ENCODE measurements at places on chromosomes 6 and 20.

- DNase-seq, result peak; percentile 70
Measured at GRCh38 chr6:133761706-133762105, 127.2 kb upstream of the TCF21 start.

GRCh38 chr6:13469693-13470092 lies 17.7 kb downstream of the GFOD1 start:
- DNase-seq, result no peak

GRCh38 chr6:44135173-44135758 lies 7.9 kb downstream of the TMEM63B start:
- DNase-seq, result no peak

- DNase-seq, result no peak
Measured at GRCh38 chr20:41168281-41169161, 31.2 kb downstream of the PLCG1 start.

- peak; percentile 25 for DNase-seq
Measured at GRCh38 chr6:147947521-147947920, 395.1 kb upstream of the SASH1 start.

DNA sequence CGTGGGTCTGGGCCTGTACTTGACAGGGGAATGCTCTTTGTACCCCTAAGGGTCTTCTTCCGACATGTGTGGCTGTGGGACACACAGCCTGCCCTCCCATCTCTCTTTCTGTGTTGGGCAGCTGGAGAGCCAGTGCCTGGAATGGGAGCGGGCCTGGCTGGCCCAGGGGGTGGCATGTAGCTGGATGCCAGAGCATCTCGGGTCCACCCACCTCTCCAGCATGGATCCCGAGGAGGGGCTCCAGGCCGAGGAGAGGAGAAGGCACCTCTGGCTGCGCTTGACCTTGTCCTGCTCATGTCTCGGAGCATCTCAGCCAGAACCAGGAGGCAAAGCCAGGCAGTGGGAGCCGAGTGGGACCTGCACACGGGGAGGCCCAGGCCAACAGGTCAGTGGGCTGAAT lies 16.0 kb downstream of the CDH4 start:
- no peak for DNase-seq

GRCh38 chr6:45746046-45746445 lies 269.6 kb downstream of the CLIC5 start:
- peak; percentile 44 for DNase-seq

DNA sequence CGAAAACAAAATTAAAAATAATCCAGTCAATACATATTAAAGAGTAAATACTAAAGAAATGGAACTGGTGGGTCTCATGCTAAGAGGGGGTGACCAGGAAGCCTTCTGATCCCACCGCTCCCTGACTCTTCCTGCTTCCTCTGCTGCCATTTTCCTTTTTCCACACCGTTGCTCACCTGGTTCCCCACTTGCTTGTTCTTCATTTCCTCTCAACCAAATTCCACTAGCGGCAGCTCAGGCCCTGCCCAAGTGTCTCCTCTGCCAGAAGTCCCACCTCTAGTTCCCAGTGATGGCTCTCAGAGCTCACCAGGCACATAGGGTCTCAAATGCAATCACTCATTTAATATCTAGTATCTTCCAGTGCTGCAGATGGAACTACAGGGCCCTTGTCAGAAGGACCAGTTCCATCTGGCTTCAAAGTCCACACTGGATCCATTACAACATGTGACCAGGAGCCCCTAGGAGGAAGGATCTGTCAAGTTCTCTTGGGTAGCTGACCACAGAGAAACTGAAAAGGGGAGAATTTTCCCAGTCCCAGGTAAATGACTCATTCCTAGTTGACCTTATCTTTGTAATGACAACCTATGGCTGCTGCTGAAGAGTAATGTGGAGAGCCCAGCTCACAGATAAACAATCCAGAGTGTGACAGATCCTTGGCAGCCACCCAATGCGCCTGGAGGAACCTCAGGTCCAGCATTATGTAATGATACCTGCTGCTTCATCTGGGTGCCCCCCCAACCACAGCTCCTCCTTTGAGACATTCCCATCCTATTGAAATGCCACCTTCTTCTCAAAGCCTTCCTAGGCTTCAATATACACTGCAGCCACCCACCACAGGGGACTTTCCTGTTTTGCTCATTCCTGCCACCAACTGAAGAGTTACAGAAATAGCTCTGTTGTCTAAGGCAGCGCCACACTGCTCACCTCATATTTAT lies 38.2 kb downstream of the ELMO2 start:
- DNase-seq, result no peak

DNA sequence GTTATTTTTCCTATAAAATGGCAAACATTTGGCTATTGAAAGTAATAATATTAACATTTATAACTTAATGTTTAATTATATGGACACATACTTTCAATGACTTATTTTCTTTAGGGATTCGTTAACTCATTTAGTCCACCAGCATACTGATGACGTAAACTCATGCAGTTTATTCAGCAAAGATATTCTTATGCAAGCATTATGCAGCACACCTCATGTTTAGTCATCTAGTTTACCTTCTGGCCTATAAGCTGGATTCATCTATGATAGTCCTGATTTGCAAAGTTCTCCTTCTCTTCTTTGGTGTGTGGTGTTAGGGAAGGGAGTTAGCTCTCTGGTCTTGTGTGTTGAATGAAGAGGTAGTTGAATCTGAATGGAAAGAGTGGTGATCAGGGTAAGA lies 60.0 kb downstream of the OR2J2 start:
- DNase-seq, result no peak

GRCh38 chr6:53899512-53899911 lies 104.7 kb downstream of the LRRC1 start:
- no peak for DNase-seq

GRCh38 chr6:44976677-44977641 lies 351.2 kb upstream of the RUNX2 start:
- DNase-seq, result peak; percentile 27

GRCh38 chr6:134413241-134413643 lies 95.3 kb upstream of the SGK1 start:
- no peak for DNase-seq

DNA sequence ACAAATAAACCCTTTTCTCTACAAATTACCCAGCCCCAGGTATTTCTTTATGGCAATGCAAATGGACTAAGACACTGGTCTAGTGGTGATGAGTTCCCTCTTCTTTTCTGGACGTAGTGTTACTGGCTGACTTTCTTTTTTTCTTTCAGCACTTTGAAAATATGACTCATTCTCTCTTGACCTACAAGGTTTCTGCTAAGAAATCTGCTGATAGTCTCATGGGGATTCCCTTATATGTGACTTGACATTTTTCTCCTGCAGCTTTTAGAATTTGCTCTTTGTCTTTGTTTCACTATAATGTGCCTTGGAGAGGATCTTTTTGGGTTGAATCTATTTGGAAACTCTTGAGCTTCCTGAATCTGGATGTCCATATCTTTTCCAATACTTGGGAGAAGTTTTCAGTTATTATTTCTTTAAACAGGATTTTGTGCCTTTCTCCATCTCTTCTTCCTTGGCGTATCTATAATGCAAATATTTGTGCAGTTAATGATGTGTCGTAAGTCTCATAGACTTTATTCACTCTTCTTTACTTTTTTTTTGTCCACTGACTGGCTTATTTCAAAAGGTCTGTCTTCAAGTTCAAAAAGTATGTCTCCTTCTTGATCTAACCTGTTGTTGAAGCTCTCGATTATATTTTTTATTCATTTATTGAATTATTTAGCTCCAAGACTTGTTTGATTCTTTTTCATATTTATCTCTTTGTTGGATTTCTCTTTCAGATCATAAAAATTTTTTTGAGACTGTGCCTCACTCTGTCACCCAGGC lies 42.2 kb upstream of the TPD52L1 start:
- DNase-seq, result no peak

GRCh38 chr6:129382916-129383315 lies 327.1 kb downstream of the ARHGAP18 start:
- no peak for DNase-seq

GRCh38 chr6:136923954-136924673 lies 2.0 kb downstream of the SLC35D3 start:
- DNase-seq, result no peak

DNA sequence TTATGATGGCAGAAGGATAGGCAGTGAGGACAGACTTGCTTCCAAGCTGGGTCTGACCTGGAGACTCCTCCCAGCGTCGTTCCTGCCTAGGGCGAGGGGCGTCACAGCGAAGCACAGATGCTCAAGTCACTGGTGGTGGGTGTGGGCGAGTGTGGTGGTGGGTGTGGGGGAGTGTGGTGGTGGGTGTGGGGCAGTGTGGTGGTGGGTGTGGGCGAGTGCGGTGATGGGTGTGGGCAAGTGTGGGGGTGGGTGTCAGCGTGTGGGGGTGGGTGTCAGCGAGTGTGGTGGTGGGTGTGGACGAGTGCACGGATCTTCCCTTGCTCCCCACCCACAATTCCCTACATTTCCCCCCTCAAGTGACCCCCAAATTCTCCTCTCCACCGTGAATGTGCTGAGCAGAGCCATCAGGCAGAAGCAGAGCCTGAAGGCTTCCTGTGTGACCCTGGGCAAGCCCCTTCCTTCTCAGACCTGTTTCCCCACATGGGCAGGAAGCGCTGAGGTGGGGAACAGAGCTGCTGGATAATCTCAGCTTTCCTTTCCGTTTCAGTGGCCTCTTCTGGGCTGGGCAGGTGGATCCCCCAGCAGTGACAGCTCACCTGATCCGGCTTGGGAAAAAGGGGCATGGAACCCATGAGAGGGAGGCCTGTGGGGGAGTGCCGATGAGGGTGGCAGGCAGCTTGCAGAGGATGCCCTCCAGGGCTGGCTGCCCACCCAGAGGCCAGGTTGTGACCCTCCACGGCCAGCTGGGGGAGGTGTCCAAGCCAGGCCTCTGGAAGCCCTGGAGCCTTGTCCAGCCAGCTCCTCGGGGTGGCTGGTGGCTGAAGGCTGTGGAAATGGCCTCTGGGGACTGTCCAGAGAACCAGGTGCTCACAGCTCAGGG lies 42.9 kb downstream of the RSPO4 start:
- no peak for DNase-seq

- DNase-seq, result peak; percentile 73
Measured at GRCh38 chr6:7479801-7480266, 61.6 kb upstream of the DSP start.

- peak; percentile 38 for DNase-seq
Measured at GRCh38 chr20:51385646-51386530, 156.6 kb downstream of the NFATC2 start.

DNA sequence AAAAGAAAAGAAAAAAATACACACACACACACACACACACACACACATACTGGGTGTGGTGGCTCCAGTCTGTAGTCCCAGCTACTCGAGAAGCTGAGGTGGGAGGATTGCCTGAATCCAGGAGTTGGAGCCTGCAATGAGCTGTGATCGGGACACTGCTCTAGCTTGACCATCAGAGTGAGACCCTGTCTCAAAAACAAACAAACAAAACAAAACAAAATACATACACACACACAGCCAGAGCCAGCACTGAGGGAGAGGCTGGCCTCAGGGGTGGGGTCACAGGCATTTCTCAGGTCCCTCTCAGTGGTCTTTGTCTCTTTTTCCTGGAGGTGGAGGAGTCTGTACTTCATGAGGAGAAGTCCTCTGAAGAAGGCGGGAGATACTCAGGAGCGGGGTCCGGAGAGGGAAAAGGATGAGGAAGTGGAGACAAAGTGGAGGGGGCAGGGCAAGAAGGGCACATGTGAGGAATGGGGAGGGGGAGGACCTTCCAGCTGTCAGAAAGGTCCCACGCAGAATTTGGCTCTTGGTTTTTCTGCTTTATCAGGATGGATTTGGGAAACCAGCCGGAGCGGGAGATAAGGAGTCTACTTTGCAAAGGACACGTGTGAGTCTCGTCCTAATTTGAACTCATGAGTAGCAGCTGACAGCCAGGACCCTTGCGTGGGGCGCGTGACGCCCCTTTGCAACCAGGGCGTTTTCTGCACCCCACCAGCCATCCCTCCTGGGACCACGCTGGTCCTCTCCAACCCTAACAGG lies 7.7 kb upstream of the MICB start:
- no peak for DNase-seq

- peak; percentile 82 for DNase-seq
Measured at GRCh38 chr6:35727231-35727934, 9.4 kb upstream of the ARMC12 start.

- no peak for DNase-seq
Measured at GRCh38 chr6:65229825-65230224, 477.2 kb downstream of the EYS start.

- peak; percentile 61 for DNase-seq
Measured at GRCh38 chr6:37314487-37315156, 39.2 kb upstream of the RNF8 start.

DNA sequence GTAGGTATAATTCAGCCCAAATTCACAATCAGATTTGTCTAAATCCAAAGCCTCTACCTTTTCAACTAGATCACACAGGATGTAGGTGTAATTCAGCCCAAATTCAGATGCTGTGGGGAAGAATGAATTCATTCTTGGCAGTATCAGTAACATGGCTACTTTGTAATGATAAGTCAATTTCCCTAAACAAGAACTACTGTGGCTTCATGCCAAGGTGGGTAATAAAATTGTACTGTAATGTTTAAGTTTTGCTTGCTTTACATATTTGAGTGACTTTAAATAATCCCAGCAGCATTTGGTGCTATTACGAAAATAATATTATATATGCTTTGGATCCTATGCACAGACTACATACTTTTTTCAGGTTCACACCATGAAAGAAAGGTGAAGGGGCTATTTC lies 239.1 kb downstream of the HDGFL1 start:
- no peak for DNase-seq

DNA sequence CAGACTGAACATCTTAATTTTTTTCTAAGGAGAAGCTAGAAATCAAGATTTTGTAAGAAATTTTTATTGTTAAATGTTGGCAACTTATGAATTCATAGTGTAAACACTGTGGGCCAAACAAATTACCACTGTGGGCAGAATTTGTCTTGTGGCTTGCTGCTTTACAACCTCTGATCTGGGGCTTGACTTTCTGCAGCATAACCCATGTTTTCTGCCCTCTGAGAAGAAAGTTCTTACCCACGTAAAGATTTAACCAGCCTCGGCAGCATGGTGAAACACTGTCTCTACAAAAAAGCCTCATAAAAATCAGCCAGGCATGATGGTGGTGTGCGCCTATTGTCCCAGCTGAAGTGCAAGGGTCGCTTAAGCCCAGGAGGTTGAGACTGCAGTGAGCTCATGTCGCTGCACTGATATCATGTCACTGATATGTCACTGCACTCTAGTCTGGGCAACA lies 12.9 kb downstream of the ITCH start:
- no peak for DNase-seq

GRCh38 chr6:45640081-45640491 lies 262.4 kb upstream of the SUPT3H start:
- peak; percentile 93 for DNase-seq

DNA sequence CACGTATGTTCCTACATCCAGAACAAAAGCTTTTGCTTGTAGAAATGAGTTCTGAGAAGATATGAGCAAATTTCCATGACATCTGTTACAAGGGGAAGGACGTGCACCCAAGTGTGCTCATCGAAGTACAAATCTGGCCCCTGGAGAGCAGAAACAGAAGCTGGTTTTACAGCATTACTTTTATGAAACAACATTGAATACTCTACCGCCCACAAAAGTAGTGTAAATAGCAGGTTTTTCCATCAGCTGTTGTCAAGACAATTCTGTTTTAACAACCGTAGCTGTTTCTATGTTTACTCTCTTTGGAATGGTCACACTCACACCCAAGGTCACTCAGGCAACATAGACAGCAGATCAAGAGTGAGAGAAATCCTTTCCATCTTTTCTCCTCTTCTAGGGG lies 114.2 kb upstream of the SSTR4 start:
- peak; percentile 37 for DNase-seq
